GM23248 (cell line): ENCODE measurements at places on chromosomes 1 and 21. TPM values are rescaled to one million over a fixed set of nuclear protein-coding genes. Genes with fewer than 3 reads are reported as not detected.
A peak's percentile ranks its signal among the peaks of the same experiment; 100 is the strongest.

Gene PLA2G2D
- total RNA-seq = not detected in 2 replicates

GRCh38 chr1:31985430-31985829 lies 28.2 kb upstream of the KHDRBS1 start:
- peak; percentile 5 for DNase-seq

DNA sequence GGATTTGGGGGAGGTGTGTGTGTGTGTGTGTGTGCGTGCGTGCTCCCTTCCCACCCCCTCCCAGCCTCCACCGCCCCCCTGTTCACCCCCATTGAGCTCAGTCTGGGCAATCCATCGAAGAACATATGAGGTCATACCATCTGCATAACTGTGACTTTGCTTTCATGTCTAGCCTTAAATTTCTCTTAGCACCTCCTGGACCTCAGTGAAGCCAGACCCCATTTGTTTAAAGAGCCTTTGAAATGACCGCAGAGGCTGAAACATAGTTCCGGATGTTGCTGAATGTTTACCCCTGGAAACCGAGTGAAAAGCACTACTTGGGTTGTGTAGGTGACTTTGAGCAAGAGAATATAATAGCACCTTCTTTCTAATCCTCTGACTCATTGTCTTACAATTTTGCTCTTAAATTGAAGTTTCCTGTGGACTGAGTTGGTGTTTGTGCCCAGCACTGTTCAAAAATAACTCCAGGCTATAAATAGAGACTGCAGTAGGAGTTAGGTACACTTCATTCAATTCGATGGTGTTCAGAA lies 75.4 kb downstream of the UBE4B start:
- peak; percentile 69 for DNase-seq

Gene TRNP1
- 311 and 327 TPM in 2 replicates for total RNA-seq

GRCh38 chr1:99331083-99331482 lies 66.8 kb downstream of the PLPPR4 start:
- DNase-seq = no peak

Gene RPRD2
- total RNA-seq = 7.6 and 7.8 TPM in 2 replicates

DNA sequence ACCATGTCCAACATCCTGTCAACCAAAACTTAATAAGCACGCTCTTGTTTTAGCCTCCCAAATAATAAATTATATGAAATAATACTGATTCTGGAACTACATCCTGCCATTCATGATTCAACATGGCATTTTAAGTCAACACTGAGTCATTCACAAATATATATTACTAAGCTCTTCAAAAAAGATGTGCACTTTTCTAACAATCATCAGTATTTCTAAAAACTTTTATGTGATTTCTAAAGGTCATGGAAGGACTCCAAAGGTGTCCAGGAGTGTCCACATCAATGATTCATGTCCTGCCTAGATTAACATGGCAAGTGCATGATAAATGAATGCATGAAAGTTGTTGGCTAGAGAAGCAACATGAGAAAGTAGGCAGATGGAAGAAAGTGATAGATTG lies 51.6 kb downstream of the NEGR1 start:
- peak; percentile 42 for DNase-seq

GRCh38 chr1:1591452-1591851 lies 8.5 kb downstream of the FNDC10 start:
- peak; percentile 45 for DNase-seq

Gene FUBP1
- 59.1 and 69.9 TPM in 2 replicates for total RNA-seq

GRCh38 chr1:183859831-183860230 lies 54.9 kb downstream of the RGL1 start:
- DNase-seq = peak; percentile 35

Gene KIAA1614
- 8.6 and 11.7 TPM in 2 replicates for total RNA-seq

Gene FAM167B
- total RNA-seq = 3.0 and 4.2 TPM in 2 replicates

DNA sequence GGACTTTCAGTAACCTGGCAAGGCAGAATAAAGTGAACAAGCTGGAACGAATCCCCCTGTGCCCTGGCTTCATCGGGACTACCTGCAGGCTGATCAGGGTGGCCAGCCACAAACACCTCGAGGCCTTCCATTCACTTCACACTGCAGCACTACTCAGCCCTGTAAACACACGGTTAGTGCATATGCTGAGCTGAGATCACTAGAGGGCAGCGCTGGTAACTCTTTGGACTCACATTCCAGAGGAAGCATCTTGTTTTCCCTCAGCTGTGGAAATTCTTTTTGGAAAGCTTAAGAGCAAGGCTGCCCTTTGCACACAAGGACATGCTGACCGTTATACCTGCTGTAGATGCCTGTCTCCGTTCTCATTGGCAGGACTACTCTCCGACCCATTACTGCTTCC lies 32.1 kb downstream of the PCSK9 start:
- DNase-seq = peak; percentile 73

GRCh38 chr1:15757575-15758342 lies 836 bp upstream of the FBLIM1 start:
- DNase-seq = peak; percentile 40

DNA sequence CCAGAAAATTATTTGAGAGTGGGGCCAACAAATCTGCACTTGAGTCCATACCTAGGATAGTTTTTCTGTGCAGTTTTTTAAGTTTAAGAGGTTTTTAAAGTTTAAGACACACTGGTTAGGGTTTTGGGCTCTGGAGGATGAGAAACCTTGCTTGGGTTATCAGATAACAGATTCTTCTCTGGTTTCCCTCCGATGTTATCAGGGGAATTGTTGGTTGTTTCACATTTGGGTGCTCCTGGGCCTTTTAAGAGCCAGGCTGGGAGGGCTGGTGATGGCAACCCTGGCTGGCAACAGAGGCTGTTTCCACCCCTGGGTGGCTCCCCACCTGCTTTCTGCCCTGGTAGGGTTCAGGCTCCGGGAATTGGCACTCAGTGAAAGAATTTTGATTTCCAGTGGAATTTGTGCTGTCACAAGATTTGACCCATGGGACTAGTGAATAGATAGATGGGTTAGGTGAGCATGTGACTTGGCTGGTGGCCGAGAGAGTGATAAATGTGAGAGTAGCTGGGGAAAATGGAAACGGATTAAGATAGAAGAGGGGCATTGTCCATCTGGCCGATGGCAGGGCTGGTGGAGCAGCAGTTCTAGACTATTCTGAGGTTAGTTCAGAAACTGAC lies 14.8 kb downstream of the VANGL1 start:
- DNase-seq = no peak

DNA sequence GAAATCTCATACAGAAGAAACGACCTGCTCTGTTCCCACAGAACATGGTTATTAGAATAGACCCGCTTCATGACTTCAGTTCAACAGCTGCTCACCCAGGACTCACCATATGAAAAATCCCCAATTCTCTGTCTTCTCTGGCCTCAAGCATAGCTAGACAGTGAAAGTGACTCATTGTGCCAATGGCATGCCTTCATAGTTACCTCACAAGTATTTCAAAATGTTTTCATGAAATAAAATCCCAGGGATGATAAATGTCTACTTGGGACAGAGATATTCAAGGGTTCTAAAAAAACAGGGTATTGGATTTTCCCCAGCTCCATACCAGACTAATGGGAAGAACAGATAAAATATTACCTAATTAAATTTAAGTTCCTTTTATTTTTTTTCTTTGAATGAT lies 82.3 kb downstream of the NOTCH2 start:
- DNase-seq = peak; percentile 96

GRCh38 chr1:31705080-31705866 lies 1.5 kb upstream of the COL16A1 start:
- DNase-seq = peak; percentile 82

GRCh38 chr21:34959607-34960006 lies 89.5 kb downstream of the RUNX1 start:
- no peak for DNase-seq

GRCh38 chr21:16742131-16742641 lies 770.7 kb upstream of the CXADR start:
- DNase-seq = no peak

Gene CTPS1
- total RNA-seq = 19.8 and 20.9 TPM in 2 replicates

GRCh38 chr1:55893155-55893554 lies 678.0 kb upstream of the USP24 start:
- peak; percentile 63 for DNase-seq

- DNase-seq = no peak
These were observed 13.0 kb downstream of the IL20 start for GRCh38 chr1:206878456-206878855.

- DNase-seq = no peak
These were observed 76.9 kb downstream of the ERICH3 start for GRCh38 chr1:74596717-74597116.

DNA sequence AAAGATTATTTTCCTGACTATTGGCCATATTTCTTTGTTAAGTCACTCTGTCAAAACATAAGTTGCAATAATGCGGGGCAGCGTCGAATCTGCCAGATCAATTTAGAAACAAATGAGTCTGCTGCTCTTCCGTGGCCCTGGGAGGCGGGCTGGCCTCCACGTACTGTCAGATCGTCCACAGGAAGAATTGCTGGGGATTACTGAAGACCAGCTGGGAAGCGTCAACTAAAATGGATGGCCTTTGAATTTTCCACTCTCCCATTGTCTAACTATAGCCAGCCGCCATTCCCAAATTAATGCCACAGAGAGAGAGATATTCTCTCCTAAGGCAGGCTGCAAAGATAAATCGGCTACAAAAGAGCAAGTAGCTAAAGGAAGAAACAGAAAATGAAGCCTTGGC lies 560.2 kb downstream of the SMYD3 start:
- DNase-seq = no peak

Gene STUM
- under 0.01 TPM in 1 of 2 replicates, not detected in the other for total RNA-seq

Gene KCNA2
- total RNA-seq = not detected in 2 replicates

- no peak for DNase-seq
These were observed 99.8 kb upstream of the NFIA start for GRCh38 chr1:60982539-60982938.

Gene PHLDA3
- total RNA-seq = 148 and 162 TPM in 2 replicates

DNA sequence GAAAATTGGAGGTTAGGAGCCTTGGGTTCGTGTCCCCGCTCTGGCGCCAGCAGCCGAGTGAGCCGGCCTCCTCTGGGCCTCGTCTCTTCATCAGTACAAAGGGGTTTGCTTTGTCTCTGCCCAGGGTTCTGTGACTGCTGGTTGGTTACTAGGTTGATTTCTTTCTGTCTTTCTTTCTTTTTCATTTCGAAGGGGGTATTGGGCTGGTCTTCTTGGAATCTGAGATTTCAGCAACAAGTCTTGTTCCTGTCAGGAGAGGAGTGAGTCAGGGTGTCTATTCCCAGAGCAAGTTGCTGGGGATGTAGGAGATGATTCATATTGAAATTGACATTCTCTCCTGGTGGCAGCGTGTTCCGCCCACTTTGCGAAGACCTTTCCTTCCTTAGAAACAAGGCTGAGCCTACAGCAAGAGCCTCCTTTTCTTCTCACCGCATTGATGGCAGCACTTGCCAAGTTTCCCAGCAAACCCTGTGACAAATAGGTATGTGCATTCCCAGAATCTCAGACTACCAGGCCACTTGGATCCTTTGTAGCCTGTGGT lies 79.2 kb downstream of the MAN1C1 start:
- peak; percentile 93 for DNase-seq

DNA sequence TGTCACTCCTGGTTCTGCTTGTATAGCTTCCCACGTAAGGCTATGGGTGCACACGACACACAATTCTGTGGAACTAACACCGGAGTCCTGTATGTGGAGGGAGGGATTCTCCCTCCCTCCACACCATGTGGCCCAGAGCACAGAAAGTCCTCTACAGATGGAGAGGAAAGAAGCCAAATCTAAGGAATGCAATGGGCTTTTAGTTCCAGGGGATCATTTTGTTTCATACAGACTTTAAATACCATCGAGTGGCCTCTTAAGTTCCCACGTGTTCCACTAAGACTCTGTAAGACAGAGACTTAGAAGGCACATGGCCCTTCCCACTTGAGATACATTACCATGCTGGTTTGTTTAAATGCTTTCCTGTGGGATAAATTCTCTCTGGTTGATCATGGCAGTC lies 156.0 kb downstream of the TGFB2 start:
- no peak for DNase-seq

Gene ALG14
- 1.8 and 13.0 TPM in 2 replicates for total RNA-seq

DNA sequence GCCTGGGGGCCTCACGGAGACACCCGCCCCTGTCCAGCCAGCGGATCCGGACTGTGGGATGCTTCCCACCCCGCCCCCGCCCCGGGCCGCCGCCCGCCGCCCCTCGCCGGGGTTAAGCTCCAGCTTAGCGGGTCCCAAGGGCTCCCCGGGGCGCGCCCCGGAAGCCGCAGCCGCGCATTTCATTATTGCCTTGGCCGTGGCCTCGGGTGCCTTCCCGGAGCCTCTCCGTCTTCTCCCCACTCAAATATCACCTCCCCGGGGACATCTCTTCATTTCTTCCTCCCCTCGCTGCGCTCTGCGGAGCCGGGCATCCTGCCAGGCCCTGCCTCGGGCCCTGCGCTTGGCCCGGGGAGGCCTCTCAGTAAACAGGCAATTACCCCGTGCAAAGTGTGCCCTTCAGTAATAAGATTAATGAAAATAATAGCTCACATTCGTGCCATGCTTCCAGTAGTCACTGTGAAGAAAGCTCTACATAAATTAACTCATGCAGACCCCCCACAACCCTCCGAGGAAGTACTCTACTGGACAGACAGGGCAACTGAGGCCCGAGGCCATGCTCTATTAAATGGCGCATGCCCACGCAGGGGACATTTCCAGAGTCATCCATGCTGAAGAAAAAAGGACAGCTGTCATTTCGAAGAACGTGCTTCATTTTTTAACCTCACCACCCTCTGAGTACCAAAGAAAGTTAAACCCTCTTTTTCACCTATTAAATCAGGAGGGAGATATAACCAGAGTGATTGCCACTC lies 49.9 kb upstream of the LAPTM5 start:
- peak; percentile 47 for DNase-seq
